ENCODE measurements at places on chromosomes 6 and 20. TPM values are rescaled to one million over a fixed set of nuclear protein-coding genes. Genes with fewer than 3 reads are reported as not detected.

DNA sequence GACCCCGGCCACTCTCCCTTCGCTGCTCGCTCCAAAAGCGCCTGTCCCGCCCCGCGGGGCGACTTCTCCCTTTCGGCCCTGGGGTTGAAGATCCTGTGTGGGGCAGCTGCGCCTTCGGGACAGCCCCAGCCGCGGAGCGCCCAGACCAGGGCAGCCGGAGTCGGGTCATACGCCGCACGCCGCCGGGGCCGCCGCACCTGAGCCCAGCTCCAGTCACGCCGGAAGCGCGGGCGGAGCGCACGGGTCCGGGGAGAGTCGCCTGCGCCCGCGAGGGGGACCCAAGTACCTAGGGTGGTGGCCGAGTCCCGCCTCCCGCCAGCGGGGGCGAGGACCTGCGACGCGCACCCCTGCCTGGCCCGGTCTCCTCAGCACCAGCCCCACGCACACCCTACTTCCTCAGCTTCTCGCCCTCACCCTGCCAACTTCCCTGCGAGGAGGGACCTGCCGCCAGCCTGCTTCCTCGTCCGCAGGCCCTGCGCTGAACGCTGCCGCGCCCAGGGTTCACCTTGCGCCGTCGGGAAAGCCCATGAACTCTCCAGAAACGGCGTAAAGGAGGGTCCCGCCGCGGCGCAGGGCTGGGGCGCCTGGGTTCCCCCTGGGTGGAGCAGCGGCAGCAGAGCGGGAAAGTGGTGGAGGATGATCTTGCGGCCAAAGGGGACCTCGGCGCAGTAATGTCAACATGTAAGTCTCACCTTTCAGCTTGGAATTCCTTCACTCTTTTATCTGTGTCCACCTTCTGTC, at the start of gene ADGRG6:
ADGRG6 (plus strand) TSS at position 357 of the 741 bp plus-strand sequence; CDS start at position 680, 323 bp downstream.
- no peak for DNase-seq

DNA sequence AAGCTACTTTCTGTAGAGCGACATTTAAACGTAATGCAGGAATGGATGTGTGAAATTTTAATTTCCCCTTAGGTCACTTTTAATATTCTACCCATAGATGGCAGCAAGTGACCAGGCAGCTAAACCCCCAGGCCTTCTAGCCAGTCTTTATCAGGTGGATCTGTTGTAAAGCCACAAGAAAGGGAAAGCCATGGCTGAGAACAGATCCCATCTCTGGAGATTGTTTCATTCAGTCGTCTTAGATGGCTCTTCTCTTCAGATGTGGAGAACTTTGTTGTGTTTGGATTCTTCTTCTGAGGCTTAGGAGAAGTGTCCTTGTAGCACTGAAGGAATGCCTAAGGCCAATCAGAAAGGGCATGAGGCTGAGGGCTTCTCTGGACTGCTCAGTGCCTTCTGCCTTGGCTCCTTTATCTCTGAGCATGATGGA, 15.8 kb upstream of the RNF182 start:
- DNase-seq, result peak; percentile 25

The CLDN20 gene
- polyA plus RNA-seq, result 2.2 TPM

DNA sequence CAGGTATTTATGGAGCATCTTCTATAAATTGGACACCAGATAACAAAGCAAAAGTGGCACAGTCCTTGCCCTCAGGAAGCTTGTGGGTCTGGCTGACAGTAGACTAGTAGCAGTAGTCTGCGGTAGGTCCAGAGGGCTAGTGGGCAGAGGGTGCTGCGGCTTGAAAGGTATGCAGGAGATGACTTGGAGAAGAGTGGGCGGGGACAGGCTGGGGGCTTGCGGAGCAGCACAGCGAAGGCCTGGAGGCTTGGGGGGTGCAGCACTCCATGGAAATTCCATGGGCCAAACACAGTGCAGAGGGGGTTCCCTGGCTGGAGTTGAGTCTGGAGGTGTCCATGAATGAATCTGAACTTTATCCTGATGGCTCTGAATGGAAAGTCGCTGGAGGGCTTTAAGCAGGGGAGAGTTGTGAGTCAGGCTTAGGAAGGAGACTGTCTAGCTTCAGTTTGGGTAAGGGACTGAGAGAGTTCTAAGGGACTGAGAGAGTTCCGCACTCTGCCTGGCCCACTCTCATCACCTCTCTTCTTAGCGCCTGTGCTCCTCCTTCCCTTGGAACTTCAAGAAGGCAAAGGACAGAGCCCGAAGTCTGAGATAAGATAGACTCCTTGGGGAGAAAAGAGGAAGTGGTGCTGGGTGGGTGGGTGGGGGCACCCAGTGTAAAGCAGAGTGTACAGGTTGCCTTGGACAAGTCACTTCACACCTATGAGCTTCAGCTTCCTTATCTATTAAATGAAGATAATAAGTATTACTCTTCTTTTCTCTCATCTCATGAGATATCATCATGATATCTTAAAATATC, 8.8 kb downstream of the PKIG start:
- no peak for DNase-seq

DNA sequence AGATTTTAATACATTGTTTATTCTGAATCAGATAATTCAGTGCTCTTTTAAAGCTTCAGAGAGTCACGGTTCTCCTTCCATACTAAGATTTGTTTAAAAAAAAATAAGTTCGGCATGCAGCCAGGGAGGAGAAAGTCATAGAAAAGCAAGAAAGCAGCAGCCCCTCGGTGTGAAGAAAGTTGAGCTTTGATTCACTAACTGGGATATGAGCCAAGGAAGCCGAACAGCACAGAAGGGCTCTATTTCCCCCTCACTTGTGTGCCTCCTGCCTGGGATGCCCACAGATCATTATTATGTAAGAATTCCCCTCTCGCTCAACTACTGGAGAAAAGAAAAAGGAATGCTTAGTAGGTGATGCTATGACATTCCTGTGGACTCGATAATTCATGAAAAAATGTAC, 69.3 kb upstream of the SYNJ2 start:
- DNase-seq, result no peak

All from left renal pelvis (tissue), 4 donors.